ENCODE measurements at places on chromosomes 13 and 19. TPM values are rescaled to one million over a fixed set of nuclear protein-coding genes. Genes with fewer than 3 reads are reported as not detected.

DNA sequence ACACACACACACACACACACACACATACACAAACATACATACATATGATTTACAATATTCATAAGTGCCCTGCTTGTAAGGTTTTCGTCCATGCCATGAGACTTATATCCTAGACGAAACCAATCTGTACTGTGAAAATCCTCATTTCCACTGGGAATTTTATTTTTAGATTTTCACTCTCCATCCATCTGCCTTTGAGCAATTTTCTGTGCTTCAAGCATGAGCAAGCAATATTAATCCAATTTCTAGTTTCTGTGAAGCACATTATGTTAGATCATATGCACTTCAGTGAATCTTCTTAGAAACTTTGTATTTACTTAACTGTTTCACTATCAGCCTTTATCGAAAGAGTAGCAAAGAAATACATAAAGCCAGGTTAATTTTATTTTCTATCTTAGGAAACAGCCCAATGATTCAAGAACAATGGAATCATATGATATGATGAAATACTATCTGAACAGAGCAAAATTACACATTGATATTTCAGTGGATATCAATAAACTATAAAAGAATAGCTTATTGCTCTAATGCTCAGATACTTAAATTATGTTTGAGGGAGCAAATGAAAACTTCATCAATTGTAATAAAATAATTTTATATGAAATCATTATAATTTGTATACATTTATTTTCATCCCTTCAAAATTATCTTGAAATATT, 1100.7 kb upstream of the MIR17HG start:
- DNase-seq = no peak

GRCh38 chr13:110571896-110572777, 10.6 kb upstream of the RAB20 start:
- no peak for DNase-seq

DNA sequence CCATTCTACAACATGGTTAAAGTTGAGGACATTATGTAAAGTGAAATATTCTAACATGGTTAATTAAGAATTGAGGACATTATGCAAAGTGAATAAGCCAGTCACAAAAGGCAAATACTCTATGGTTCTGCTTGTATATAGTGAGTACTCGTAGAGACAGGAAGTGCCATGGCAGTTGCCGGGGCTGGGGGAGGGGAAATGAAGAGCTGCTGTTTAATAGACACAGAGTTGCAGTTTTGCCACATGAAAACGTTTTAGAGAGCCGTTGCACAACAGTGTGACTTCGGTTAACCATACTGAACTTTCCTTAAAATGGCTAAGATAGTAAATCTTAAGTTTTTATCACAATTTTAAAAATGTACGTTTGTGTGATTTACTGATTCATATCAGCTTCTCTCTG, 176.9 kb downstream of the SHISA2 start:
- no peak for DNase-seq

DNA sequence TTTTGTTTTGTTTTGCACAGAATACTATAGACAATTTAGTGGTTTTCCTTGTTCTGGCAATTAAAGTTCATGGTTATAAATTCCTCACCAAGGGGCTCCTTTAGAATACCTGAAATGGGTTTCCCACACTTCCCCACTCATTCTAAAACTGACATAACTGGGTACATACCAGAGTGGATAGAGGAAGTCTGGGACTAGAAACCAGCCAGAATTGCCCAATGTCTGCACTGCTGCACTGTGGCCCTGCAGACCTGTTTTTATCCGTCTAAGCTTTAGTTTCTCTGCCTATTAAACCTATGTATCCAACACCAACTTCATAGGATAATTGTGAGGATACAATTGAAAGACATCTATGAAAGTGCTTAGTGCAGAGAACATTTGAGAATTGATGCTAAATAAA, 498.6 kb downstream of the KCTD12 start:
- DNase-seq = no peak

DNA sequence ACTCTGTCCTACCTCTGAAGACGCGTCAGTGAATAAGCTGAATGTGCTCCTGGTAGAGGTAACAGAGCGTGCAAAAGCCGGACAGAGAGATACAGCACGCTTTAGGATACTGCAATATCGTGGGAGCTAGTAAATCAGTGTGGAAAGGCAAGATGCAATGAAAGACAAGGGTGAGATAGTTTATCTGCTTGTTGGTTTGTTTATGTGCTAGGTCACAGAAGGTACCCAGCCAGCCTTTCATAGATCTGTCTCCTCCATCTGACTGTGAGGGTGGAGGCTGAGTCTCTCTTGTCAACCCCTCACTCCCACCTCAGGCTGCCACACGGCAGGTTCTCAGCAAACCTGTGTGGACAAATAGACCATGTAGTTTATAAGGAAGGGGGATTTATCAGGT, 904 bp upstream of the GIPC1 start:
- DNase-seq = no peak

DNA sequence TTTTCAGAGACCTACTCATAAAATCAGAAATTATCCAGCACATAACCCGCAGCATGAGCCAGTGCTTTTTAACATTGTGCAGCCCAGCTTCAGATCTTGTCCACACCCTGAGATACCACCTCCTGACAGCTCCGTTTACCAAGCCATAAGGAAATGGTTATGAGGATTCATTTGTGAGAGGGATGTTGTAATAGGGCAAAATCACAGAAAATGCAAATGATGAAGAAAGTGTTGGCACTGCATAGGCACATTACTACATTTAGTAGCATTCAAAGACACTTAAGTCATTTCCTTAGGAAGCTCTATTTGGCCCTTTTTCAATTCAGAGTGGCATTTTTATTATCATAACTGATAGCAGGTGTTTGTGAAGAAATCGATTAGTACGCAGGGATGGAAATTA, 277.5 kb downstream of the DNAJC15 start:
- DNase-seq = no peak

DNA sequence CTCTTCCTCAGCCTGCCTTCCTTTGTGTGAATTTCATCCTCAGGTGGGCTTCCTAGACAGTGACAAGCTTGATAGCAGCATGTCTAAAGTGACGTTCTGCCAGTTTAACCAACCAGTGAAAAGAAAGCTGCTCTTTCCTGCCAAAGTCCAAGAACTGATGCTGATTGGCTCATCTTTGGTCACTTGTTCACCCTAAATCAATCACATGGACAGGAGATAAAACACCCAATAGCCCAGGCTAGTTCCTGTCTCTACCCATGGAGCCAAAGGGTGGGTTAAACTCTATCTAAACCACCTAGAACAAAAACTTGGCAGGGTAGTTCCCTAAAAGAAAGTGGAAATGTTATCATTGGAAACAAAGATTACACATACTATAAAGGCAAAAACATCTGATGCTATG, 50.8 kb downstream of the GPALPP1 start:
- DNase-seq = no peak

DNA sequence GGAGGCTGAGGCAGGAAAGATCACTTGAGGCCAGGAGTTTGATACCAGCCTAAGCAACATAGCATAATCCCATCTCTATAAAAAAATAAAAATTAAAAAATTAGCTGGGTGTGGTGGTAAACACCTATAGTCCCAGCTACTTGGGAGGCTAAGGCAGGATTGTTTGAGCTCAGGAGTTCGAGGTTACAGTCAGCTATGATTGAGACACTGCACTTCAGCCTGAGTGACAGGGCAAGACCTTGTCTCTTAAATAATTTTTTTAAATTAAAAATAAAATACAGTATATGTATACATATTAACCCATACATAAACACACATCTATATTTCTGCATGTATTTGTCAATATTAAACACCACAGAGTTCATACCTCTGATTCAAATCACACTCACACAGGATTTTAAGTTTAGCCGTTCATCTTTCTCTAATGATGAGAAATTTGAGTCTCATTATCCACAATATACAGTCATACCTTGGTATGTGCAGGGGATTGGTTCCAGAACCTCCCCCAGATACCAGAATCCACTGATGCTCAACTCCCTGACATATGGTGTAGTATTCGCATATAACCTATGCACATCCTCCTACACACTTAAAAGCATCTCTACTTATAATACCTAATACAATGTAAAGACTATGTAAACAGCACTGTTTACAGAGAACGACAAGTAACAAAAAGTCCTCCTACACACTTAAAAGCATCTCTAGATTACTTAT, 44.7 kb downstream of the PSPC1 start:
- DNase-seq = no peak

GRCh38 chr19:33514885-33515551, 6.6 kb downstream of the PEPD start:
- DNase-seq = no peak

- DNase-seq = no peak
Measured at GRCh38 chr13:100602493-100603111, 14.0 kb upstream of the GGACT start.

DNA sequence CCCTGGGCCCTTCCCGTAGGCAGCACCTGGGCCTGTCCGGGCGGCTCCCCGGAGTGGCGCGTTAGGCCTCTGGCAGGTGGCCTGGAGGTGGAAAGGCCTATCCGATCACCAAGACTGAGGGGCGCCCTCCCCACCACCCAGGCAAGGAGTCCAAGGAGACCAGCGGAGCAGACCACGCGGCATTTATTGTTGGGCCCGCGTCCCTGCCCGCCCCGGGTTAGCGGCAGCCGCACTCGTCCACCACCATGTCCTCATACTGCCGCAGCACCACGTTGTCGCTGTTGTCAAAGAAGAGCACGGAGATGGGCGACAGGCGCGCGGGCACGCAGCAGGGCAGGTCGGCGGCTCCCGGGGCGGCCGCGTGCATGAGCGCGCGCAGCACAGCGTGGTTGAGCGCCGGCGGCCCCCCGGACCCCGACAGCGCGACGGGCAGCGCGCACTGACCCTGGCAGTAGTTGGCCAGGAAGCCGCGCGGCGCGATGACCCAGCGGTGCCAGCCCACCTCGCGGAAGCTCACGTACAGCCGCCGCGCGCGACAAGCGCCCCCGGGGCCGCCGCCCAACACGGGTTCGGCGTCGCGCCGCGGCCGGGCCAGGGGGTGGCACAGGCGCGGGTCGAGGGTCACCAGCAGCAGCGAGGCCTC, 27.5 kb downstream of the CERS1 start:
- DNase-seq = no peak

DNA sequence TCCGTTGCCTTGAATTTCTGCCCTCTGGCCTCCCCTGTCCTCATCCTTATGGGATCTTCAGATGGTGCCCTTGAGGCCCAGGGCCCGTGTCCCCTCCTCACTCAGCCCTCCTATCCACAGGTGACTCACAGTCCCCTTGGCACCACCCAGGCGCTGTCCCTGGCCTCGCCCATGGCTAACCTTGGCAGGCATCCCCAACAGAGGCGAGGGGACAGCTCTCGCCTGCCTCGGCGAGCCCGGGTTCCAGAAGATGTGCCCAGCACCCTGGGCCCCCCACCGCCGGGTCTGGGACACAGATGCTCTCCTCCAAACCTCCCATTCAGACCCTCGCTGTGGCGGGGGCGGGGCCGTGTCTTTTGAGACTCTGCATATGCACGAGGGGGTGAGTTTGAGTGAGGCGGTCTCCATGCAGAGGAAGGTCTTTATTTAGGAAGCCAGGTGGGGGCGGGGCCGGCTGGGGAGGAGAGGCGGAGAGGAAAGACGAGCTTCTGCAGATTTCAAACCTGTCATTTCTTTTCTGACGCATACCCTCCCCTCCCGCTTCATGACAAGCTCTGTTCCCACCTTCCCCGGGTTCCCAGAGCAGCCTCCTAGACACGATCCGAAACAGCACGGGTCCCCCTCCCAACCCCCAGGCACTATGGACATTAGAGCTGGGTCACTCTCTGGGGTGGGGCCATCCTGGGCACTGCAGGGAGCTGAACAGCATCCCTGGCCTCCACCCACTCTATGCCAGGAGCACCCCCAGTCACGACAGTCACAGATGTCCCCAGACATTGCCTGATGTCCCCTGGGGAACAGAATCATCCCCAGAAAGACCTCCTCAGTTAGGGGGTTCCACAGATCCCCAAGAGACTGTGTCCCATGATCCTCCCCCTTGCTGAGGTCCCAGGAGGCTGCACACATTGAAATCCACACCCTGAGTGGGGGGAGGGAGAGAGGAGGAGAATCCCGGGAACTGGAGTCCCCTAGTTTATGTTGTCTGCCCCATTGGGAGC, 48.5 kb downstream of the GNG7 start:
- DNase-seq = no peak

- DNase-seq = no peak
Measured at GRCh38 chr19:14091813-14092462, 1.4 kb upstream of the SAMD1 start.

DNA sequence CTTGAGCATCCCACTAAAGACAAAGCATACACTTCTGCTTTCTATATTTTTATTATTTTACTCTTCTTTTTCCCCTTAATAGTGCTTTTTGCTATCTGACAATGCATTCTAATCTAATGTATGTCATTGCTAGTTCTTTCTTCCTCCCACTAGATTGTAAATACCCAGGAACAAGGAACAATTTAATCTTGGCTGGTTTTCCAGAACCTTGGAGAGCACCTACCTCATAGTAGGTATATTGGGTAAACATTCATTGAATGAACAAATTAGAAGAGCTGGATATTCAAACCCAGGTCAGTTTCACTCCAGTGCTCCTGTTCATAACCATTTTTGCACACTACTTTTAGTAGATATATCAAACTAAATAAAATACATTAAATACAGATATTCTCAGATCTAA, 1617.6 kb upstream of the SLC10A2 start:
- no peak for DNase-seq

DNA sequence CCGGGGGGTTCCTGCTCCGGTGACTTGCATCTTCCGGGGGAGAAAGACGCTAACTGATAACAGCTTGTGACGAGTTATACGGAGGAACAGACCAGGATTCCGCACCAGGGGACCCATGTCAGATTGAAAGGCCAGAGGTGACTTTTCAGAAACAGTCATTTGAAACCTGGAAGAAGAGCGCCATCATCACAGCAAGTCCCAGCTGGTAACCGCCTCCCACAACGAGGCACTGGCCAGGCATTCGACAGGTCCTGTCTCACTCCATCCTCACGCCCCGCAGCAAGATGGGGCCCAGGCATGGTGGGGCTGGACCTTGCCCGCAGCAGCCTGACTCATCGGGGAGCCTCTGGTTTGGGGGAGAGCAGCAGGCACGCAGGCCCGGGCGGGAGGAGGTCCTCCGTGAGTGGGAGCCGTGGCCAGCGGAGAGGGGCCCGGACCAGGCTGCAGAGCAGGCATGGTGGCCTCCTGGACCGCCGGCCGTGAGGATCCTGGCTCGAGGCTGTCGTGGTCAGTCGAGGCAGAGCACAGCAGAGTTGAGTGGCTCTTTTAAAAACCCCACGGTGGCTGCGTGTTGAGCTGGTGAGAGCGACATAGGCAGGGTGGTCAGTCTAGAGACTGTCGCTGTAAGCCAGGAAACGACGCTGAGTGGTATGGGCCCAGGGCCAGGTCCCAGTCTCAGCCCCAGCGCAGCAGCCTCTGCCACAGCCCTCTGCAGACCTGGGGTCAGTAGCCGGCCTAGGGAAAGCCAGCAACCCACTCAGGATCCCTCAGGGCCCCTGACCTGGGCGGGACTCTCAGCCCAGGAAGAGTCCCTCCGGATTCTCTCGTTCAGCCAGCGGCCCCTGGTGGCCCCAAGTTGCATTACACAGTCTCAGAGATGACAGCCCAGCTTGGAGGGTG, 94.9 kb upstream of the MCF2L start:
- peak; percentile 27 for DNase-seq

The TEX26 gene
- total RNA-seq = not detected

The SERPINE3 gene
- total RNA-seq = not detected

The DAND5 gene
- 0.54 TPM for total RNA-seq

The UBXN6 gene
- total RNA-seq = 55.6 TPM

The FOXO1 gene
- total RNA-seq = 2.1 TPM

The CNN1 gene
- 0.98 TPM for total RNA-seq

The TMEM272 gene
- total RNA-seq = 0.15 TPM

The KL gene
- 0.28 TPM for total RNA-seq

The CTXN1 gene
- 89.4 TPM for total RNA-seq

The PINLYP gene
- total RNA-seq = 0.21 TPM

The ZNF17 gene
- total RNA-seq = 9.2 TPM

Data from Panc1 (cell line).